EL (cell line): ENCODE measurements at places on chromosomes 16 and 17.

- DNase-seq = peak; percentile 36
These were observed 18.6 kb downstream of the FLOT2 start for GRCh38 chr17:28878981-28879380.

DNA sequence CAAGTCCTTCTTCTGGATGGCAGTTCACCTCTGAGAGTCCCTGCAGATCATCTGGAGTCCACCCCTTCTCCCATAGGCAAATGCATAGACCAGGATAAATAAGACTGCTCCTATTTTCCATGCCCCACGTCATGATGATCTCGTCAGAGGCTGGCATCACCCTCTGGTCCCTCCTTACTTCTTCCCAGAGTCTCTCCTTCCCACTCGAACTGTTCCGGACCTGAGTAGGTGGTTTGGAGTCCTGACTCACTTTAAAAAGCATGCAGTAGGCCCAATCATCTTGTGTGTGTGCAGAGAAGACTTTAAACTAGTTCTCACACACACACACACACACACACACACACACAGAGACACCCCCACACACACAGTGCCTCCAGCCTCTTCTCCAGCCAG, 72.0 kb downstream of the SOX9 start:
- peak; percentile 62 for DNase-seq

- peak; percentile 85 for DNase-seq
These were observed 8.8 kb downstream of the ADAT1 start for GRCh38 chr16:75614066-75614897.

GRCh38 chr17:21286066-21286770, 1.7 kb downstream of the MAP2K3 start:
- DNase-seq = peak; percentile 99

DNA sequence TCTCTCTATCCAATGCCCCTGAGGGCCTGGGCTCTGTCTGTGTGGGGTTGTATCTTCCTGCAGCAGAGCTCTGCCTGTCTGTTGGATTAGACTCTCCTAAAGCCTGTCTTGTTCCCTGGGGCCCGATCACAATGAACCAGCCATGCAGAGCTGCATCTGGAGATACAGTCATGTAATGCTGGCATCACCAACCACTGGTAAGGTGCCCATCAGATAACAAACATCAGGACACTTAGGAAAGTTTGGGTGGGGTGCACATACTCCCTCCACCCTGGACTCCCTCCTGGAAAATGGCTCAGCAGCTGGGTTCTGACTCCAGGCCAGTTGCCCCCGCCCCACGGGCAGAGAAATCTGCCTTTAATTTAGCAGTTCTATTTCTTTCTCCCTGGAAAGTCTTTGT, 61.3 kb upstream of the BRD7 start:
- no peak for DNase-seq

GRCh38 chr16:64295466-64295865, 826.4 kb downstream of the CDH11 start:
- DNase-seq = no peak

GRCh38 chr17:15048933-15049794, 216.0 kb downstream of the PMP22 start:
- no peak for DNase-seq

DNA sequence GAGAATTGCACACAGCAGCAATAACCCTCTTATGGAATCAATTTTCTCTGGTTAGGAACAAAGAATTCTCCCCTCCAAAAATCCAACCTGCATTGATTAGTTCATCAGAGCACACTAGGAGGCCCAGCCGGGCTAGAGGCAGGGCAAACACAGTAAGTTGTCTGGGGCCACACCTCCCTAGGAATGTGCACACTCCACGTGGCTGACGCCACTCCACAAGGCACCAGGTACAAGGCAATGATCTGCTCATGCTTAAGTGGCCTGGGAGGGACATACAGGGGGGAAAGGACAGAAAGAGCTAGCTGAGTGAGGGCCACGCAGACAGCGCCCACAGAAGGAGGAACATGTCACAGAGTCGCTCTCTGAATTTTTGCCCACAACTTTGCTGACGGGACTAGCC, 107.6 kb downstream of the SLC39A11 start:
- peak; percentile 19 for DNase-seq

DNA sequence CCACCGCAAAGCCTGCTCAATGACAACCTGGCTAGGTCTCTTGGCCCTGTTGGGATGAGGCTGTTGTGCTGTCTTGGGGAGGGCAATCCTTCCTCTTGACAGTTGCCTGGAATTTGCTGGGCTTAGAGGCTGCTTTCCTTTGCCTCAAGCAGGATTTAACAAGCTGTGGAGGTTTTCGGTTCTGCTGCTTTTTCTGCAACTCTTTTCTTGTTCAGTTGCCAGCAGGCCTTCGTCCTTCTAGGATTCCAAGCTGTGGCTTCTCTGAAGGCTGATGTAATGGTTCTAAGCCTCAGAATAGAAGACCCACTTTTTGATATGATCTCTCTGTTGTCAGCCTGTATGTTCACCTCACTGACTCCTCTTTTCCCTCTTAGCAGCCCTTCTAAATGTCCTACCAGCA, 149.5 kb upstream of the HS3ST4 start:
- no peak for DNase-seq

- DNase-seq = no peak
These were observed 1103.6 kb downstream of the CDH8 start for GRCh38 chr16:60932600-60932999.

- peak; percentile 45 for DNase-seq
These were observed 56.9 kb downstream of the CYB5D2 start for GRCh38 chr17:4199818-4200402.

DNA sequence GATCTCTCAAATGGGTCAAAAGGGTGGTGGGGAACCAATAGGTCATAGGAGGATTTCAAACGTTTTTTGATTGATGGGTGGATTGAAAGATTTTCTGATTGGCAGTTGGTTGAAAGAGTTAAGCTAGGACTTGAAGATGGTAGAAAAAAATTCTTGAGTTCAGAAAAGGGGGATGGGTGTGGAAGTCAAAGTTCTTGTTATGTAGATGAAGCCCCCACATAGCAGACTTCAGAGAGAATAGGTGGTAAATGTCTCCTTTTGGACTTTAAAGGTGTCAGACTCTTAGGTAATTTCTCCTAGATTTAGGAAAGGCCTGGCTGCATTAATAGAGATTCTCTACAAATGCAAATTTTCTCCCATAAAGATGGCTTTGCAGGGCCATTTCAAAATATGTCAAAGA, 163.3 kb downstream of the HS3ST4 start:
- no peak for DNase-seq

GRCh38 chr16:11218604-11218962, 37.4 kb downstream of the SOCS1 start:
- no peak for DNase-seq
